Hematopoietic multipotent progenitor cell (in vitro differentiated cells): ENCODE measurements at places on chromosomes 16 and 17.
A peak's percentile ranks its signal among the peaks of the same experiment; 100 is the strongest.

DNA sequence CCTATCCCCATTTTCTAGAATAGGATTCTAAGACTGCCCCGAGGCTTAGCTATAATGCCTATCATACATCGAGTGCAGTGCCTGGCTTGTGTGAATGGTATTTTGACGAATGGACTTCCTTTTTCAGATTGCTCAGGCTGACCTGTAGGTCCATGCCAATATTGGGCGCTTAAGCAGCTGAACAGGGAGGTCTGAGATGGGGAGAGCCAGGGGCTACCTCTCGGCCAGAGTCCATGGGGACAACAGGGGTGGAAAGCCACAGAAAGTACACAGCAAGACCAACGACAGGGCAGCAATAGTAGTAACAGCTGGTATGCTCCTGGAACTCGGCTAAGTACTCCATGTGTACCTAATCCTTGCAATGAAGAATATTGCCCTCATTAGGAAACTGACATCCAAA lies 91.7 kb upstream of the WSCD1 start:
- no peak for DNase-seq

DNA sequence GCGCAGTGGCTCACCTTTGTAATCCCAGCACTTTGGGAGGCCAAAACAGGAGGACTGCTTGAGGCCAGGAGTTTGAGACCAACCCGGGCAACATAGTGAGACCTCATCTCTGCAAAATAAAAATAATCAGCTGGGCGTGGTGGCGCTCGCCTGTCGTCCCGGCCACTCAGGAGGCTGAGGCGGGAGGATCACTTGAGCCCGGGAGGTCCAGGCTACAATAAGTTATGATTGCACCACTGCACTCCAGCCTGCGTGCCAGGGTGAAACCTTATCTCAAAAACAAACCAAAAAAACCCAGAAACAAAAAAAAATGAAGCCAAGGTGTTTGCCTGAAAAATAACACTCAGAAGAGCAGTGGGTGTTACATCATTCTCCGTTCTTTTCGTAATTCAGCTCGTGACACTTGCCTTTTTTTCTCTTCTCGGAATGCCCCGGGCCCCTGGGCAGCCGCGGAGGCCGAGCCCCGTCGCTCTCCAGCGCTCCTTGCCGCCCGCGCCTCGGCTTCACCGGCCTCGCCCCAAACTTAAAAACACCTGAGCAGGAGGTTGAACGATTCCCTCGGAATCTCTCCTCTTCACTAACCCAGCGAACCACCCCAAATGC lies 17.0 kb downstream of the PRCD start:
- peak; percentile 48 for DNase-seq

GRCh38 chr17:58252141-58252540 lies 13.8 kb downstream of the LPO start:
- no peak for DNase-seq

GRCh38 chr17:29054835-29055234 lies 11.9 kb downstream of the PIPOX start:
- DNase-seq = no peak

- DNase-seq = no peak
Observed at GRCh38 chr17:6048486-6048885, 21.7 kb upstream of the WSCD1 start.
